Fibroblast of skin of right biceps (primary cell): ENCODE measurements at places on chromosomes 1 and 21.

DNA sequence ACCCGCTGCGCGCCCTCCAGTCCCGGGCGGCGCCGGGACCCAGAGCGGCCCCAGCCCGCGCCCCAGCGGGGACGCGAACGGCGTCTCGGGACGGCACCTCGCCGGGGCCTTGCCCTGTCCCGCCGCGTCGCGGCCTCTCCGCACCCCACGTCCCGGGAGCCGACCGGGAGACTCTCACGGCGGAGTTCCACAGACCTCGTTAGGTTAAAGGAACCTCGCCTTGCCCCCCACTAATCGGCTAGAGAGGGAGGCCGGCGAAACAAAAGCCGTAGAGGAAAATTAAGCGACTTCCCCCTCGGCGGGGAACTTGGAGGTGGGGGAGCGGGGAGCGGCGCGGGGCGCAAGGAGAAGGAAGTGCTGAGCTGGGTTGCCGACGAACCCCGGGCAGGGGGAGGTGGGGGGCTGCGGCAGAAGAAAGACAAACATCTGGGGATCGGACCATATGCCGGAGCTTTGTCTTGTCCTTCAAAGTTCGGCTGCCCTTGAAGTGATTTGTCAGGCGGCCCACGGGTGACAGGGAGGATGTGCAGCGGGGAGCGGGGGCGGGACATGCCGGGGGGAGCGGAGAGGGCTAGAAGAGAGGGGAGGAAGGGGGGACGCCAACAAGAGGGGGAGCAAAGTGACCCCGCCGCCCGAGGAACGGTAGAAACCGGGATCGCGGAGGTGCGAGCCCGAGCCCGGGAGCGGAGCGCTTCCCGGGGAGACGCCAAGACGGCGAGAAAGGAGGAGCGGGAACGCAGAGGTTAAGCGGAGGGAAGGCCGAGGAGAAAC lies 120.0 kb upstream of the RRP15 start:
- DNase-seq: peak; percentile 13

DNA sequence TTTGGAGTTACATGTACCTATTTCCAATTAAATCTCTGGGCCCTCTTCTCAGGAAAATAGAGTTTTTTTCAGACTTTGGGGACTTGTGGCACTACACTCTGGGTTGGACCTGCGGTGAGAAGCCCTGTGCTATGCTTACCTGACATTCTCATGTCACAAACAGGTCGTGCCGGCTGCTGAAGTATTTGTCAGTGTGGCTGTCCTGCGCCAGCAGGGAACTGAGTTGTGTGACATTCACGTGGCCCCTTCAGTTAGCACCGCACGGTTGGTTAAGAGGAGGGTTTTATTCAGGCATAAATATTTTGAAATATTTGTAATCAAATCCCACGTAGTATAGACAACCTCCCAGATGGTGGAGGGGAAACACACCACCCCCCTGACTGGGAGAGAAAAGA lies 6.3 kb upstream of the COL6A2 start:
- DNase-seq: no peak

DNA sequence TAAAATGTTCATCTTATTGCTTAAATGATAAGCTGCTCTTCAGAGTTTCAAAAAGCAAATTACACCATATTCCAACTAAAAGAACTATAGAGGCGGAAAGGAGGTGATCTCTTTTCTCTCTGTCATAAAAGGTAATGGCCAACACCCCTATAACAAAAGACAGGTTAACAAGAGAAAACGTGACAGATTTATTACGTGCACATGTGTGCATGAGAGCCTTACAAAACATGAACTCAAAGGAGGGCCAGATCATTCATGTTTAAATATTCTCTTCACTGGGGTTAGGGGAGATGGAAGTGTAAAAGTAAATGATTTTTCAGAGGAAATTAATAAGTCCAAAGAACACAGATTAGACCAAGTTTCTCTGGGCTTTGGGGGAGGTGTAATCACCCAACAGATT lies 26.5 kb upstream of the FMO2 start:
- no peak for DNase-seq

GRCh38 chr1:4161366-4162006 lies 261.4 kb upstream of the C1orf174 start:
- DNase-seq: no peak

DNA sequence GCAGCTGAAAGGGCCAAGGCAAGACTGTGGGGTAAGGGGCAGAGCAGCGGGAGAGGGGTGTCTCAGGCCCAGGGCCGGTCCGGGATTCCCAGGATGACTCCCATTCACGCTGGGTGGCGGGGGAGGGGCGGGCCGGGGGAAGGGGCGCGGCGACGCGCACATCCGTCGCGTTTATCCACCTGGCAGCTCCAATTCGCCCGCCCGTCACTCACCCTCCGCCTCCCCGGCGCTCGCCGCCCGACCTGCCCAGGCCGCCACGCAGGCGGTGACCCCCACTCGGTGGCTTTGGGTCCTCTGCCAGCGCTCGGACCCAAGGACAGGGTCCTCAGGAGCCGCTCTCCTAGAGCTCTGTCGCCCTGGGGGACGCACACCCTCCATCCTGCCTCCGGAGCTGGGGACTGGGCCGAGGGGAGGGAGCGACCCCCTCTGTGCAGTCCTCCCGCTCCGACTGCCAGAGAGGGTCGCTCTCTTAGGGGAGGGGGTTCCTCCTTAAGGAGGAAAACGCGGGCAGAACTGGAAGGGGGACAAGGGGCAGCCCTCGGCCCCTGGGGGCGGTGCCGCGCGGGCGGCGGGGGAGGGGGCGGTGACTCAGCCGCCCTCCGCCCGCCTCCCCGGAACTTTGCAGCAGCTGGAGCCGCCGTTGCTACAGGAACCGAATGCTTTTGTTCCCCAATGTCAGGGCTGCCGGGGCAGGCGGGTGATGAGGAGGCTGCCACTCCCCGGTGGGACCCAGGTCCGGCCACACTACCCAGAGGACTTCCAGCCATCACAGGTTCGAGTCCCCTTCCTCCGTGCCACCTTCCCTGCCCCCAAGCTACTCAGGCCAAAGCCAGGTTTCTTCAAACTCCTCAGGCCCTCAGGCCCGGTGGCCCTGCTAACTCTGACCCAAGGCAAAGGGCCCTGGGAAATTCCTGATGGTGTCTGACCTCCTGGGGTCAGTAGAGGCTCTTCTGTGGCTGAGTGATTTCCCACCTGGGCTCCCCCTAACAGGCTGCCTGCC lies 3.4 kb downstream of the ADGRB2 start:
- peak; percentile 76 for DNase-seq

DNA sequence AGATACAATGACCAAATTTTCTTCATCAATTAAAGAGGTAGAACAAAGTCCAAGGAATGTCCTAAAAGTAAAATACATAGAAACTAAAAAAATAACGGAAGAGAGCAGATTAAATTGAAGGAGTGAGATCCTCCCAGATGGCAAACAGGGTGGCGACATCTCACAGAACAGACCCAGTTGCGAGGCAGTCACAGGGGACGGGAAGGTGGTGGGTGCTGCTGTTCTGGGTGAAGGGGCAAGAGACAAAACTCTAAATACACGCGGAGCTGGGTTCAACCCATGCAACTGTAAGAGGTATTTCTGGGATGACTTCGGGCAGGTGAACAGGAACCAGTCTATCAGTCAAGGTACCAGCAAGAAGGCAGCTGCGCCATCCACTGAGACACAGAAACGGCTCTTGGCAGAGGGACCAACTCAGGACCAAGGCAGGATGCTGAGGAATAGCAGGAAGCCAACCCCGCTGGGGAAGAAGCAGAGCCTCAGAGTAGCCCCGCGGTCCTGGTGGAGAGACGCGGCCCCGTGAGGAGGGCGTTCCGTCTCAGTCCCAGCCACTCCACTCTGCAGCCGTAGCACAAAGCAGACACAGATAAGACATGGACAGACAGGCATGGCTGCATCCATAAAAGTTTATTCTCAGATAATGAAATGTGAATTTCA lies 32.2 kb downstream of the WDR4 start:
- no peak for DNase-seq

- DNase-seq: no peak
These were observed 14.6 kb downstream of the BLACAT1 start for GRCh38 chr1:205441318-205441633.

DNA sequence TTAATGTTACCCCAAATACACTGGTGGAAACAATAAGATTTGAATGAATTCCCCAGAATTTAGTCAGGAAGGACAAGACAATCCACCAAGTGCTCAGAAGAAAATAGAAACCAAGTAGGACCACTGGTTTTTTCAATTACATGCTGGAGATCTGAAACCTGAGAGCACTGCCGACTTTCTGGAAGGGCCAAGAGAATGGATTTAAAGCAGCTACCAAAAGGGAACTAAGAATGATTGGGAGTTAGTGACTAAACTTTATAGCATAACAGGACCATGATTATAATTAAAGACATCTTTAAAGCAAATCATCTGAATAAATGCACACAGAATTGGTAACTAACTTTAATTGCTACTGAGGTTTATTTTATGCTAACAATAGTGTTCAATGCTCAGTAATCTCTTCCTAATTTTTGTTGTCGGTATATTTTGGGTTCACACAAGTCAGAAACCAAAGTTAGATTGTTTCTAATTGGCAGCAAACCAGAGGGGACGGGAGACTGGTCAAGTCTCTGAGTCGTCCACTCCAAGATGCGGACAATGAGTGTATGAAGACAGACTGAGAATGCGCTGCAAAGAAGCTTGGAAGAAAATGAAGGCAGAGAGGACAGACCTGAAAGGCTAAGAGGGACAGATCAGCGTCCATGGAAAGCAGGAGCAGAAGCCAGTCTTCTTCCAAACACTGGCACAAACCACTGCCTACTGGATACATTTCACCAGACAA lies 2.3 kb upstream of the RGS13 start:
- DNase-seq: peak; percentile 16

GRCh38 chr1:171841050-171841910 lies at the start of gene DNM3:
DNM3 (plus strand) TSS chr1:171841498; CDS start chr1:171841657, 159 bp downstream.
- DNase-seq: peak; percentile 74

GRCh38 chr1:185825556-185825955 lies 91.4 kb downstream of the HMCN1 start:
- DNase-seq: peak; percentile 53

- peak; percentile 89 for DNase-seq
These were observed 5.2 kb downstream of the LEPR start for GRCh38 chr1:65425697-65426096.
